ENCODE measurements at places on chromosomes 7 and 10.

- DNase-seq = no peak
These were observed 116.3 kb downstream of the WDFY4 start for GRCh38 chr10:48801001-48801421.

- no peak for DNase-seq
These were observed 34.1 kb upstream of the TSPAN33 start for GRCh38 chr7:129110258-129110981.

DNA sequence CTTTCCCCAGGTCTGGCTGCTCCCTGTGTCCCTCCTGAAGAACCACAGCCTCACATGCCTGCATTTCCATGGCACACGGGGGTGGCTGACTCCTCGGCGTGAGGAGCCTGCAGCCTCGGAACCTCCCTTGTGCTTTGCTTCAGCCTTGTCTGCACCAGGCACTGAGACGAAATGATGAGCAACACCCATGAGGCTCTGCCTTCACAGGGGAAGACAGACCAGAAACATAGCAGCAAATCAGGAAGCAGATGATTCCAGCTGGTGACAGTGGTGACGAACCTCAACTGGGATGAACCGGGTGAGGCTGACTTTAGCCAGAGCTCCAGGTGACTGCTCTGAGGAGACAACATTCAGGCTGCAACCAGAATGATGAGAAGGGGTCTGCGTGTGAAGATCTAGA is 84.5 kb upstream of the SMNDC1 start:
- no peak for DNase-seq

DNA sequence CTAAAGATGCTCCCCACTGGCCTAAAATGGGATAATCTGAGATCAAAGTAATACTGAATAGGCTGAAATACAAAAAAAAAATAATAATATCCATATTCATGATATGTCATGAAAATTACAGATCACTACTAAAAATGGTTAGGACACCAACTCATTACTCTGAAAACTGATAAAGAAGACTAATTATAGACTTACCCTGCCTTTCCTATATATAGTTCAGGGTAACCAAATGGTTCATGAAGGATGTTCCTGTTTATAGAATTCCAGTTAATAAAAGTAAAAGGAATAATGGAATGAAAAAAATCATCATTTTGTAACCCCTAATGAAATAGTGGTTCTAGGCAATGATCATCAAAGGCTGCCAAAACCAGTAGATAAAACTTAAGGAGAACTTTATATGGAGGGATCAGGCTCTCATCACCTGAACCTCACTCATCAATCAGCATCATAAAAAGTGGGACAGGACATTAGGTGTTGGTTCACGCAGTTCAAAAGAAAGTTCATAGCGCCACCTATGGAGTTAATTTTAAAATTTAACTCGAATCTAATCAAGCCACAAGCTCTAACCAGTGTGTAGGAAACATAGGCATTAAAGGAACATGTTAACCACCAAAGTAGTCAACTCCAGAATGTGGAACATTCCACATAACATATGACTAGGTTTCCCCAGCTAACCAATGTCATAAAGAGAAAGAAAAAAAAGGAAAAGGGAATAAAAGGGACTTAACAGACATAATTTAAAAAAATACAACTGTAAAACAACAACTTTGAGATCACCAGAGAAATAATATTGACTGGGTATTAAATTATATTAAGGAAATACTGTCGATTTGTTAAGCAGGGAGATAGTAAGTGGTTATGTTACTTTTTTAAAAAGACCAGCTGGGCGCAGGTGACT is 35.7 kb downstream of the P4HA1 start:
- peak; percentile 54 for DNase-seq

GRCh38 chr10:1206101-1206500 is 149.9 kb downstream of the WDR37 start:
- no peak for DNase-seq

- DNase-seq = no peak
These were observed 316.1 kb upstream of the ZMIZ1 start for GRCh38 chr10:78752708-78753107.

DNA sequence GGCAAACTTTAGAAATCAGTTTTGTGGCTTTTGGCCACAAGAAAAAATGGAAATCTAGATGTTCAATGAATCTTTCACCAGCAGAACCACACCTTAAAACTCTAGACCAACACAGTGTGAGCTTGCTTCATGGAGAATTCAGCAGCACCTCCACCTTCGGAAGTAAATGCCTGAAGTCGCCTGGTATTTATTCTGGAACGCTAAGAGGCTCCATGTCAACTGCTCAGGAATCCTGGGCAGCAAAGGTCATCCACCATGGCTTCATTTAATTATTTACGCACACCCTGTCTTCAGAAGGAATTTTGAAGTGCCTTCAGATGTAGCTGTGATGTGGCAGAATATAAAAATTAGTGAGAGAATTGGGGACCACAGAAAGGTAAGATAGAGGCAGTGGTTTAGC is 167.7 kb downstream of the GFRA1 start:
- DNase-seq = no peak

DNA sequence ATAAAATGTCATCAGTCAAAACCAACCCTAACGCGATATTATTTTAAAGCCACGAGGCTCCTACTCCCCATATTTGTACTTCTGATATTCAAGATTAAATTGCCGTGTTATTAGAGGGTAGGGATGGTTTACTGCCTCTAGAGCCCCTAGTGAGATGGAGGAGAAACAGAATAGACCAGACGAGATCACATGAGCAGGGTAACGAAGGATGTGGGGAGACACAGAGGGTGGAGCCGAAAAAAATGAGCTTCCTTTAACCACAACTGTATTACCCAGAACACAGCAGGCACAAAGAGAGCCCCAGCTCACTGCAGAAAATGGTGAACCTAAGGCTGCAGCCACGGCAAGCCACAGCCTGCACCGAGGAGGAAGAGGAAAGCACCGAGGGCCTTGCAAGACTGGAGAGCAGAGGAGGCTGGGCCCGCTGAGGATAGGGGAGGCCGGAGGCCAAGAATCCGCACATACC is 14.3 kb downstream of the ZC3HAV1 start:
- peak; percentile 91 for DNase-seq

All from activated CD4-positive, alpha-beta T cell treated with anti-CD3 and anti-CD28 coated beads, Interleukin-2, Interleukin-4, amounts not matched to agents 100 ng/mL and 50 ng/mL, durations not matched to agents 16 hours and 8 hours (primary cell).